ENCODE measurements at places on chromosomes 6 and 20.

DNA sequence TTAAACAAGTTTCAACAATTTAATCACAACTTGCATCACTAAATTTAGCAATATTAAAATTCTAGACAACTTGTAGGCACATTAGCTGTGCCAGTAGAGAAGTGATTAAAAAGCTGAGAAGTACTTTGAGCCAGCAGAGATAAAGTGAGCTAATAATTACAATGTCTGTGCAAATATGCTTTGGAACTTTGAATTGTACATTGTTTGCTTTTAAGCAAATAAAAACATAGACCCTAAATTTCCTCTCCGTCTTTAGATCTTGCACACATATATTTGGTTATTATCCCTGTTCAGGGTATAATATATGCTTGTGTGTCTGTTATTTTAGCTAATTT, 44.2 kb upstream of the DEFB112 start:
- DNase-seq, result no peak

DNA sequence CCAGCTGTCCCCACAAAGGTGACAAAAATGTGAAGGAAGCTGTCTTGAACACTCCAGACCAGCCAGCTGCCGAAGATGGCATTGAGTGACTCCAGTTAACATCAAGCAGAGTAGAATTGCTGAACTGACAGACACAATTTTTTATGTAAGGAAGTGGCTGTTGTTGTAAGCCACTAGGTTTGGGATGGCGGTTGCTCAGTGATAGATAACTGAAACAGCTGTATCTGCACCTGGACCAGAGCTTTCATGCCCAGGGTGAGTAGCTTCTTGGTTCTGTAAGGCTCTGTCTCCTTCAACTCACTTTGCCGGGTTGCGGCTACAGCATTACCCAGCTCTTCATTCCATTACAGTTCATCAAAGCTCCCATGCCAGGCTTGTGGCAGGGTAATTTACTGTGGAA, 49.7 kb upstream of the DDR1 start:
- no peak for DNase-seq

GRCh38 chr6:73236144-73236750, 11.0 kb upstream of the KHDC1L start:
- DNase-seq, result no peak

DNA sequence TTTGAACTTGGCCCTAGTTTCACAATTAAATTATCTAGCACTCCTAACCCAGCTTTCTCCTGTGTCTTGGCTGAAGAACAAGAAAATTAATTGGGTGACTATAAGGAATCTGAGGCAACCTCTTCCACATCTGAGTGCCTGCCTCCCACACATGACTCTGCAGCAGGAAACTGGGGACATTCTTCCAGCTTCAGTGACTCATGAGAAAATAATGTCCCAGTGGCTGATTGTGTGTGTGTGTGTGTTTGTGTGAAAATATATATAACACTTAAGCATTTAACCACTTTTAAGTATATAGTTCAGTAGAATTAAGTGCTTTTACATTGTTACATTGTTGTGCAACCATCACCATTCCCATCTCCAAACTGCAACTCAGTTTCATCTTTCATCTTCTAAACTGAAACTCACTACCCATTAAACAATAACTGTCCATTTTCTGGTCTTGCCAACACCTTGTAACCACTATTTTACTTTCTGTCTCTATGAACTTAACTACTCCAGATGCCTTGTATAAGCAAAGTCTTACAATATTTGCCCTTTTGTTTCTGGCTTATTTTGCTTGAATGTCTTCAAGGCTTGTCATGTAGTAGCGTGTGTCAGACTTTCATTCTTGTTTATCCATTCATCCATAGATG, 8.7 kb downstream of the TRIM38 start:
- no peak for DNase-seq

GRCh38 chr20:50285376-50286173, 94.9 kb downstream of the CEBPB start:
- no peak for DNase-seq

DNA sequence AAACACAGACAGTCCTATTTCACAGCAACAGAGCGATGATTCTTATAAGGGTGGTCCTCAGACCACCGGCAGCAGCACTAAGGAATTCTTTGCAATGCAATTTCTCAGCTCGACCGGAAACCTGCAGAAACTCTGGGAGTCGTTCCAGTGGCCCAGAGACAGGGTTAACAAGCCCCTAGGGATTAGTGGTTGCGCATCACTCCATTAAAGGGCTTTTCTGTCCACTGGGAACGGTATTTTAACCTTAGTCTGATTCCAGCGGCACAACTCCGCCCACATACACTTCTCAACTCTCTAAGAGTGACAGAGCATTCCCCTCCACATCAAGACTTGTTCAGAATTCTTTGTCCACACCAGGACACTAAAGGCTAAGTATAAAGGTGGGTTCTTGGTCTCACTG, 341.5 kb downstream of the TFAP2A start:
- DNase-seq, result no peak

DNA sequence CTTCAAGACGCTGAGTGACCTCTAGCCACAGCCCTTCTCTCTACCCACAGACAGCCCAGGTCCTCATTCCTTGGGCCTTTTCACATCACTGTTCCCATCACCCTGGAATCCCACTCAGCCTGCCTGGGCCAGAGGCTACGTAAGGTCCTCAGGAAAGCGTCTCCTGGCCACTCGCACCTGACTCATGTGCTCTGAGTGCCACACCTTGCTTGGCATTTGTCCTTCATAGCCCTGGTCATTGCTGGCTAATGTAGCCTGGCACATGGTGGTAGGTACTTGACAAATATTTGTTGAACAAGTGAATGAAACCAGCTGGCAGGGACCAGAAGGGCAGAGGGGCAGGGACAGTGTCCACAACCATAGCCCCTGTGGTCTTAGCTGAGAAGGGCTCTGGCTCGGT, 50.6 kb upstream of the FANCE start:
- DNase-seq, result no peak

DNA sequence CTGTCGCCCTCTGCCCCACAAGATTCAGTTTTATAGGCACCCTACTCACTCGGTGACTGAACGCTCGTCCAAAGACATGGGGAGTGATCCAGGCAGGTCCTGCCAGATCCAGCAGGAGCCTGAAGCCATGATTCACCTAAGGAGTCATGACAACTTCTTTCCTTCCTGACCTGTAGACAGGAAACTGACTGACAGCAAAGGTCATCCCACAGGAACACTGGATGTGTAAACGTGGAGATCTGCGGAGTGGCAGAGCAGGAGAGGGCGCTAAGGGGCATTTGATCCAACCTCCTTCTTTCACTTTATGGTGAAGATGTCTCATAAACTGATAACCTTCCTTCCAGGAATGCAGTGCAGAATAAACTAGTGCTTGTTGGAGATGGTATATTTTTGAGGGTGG, 192.2 kb downstream of the GJA10 start:
- DNase-seq, result no peak

DNA sequence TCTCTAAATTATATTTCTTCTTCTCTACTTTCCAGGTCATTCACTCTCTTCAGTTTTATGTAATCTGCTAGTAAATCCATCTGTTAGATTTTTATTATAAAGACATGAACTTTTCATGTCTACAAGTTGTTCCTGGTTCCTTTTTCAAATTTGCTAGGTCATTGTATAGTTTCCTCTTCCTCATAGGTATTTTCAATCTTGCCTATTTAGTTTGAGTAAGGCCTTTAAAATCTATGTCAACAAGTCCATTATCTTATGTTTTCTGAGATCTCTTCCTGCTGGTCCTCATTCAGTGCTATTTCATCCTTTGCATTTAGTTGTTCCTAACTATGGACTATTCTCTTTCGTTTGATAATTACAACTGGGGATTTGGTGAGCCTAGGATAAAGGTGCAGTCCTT, 11.0 kb downstream of the RRBP1 start:
- DNase-seq, result no peak

DNA sequence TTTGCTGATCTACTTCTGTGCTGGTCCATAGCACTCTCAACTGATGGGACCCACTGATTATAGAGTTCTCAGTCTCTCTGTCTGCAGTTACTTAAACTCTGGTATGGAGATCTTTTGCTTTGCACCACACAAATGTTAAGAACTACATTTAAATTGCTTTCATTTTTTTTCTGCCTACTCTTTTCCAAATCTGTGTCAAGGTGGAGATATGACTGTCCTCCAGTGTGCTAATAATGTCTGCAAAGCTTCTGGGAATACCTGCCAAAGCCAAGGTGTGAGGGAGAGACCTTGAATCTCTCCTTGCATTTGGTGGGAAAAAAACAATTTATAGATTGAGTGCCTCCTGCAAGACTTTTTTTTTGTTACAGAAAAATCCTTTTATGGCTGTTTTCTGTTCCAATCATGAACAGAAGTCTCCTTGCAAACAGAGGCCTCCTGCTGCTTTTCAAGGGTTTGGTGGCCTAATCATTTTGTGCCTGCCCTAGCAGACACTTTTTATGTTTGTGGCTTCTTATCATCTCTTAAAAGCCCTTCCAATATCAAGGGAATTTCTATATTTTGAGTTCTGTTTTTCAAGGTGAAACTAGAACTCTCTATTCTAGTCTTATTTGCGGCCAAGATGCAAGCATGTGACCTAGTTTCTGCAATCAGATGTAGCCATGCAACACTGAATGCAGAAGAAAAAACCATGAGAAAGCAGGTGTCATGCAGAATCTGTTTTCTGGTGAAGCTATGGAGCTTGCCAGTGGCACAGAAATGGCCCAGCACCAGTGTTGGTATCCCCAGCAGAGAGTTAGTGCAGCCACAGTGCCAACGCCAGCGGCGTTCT, 23.2 kb upstream of the AKIRIN2 start:
- DNase-seq, result no peak

- DNase-seq, result no peak
Measured at GRCh38 chr20:18567739-18568091, 483 bp downstream of the SMIM26 start.

DNA sequence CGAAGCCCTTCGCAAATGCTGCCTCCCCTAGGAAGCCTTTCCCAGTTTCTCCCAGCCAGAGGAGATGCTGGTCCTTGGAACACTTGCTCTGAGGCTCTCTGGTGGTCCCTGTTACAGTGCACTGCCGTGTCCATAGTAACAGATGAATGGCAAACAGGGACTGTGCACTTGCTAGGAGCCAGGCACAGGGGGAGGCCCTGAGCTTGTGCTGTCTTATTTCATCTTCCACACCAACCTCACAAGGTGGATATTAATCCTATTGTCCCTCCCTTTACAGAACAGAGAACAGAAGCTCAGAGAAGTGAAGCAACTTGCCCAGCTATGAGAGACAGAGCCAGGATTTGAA, 19.0 kb downstream of the SRC start:
- no peak for DNase-seq

GRCh38 chr20:49534255-49534712, 33.7 kb downstream of the PTGIS start:
- peak; percentile 48 for DNase-seq

DNA sequence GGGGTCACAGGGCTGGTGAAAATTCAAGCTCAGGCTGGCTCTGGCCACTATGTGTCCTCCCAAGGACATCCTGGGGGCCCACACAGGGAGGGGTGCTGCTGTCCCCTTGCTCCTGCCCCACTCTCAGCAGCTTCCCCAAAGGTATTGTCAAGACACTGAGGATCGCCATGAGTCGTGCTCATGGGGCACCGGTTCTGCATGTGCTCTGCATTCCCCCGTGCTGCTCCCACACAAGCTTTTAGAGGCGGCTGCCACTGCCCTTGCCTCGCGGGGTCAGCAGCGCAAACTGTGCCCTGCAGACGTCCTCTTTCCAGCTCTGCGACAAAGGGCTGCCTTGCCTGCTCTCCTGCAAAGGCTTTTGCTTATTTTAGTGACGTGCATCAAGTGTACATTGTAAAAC, 179.8 kb downstream of the ERMARD start:
- DNase-seq, result no peak

- DNase-seq, result no peak
Measured at GRCh38 chr20:37297066-37297736, 7.7 kb downstream of the MANBAL start.

DNA sequence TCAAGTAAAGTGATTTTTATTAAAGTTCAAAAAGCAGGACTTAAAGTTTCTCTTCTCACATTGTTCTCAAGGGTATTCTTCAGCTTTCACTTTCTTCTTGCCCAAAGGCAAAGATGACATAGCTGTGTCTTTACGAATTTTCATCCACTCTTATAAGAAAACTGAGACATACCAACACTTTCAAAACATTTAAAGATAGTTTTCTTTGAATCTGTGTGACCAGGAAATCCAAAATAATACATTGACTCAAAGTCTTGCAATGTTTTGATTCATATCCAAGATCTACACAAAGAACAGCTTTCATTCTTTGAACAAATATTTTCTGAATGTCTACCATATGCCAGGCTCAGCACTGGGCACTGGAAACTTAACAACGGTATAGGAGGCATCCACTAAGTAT, 117.9 kb downstream of the SIM1 start:
- DNase-seq, result no peak

- no peak for DNase-seq
Measured at GRCh38 chr20:25508083-25508770, 77.1 kb downstream of the NINL start.

DNA sequence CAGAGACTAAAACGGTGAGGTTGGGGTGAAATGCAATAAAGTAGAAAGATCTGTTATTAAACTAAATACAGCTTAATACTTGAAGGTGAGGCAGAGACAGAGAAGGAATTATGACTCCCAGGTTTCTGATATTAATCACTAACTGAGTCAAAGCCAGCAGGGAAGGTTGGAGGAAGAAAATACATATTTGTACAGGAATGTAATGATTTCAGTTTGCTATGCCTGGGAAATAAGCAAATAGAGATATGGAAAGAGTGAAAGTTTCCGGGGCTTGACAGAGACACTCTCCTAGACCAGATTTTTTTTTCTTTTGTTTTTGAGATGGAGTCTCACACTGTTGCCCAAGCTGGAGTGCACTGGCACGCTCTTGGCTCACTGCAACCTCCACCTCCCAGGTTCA, 76.8 kb downstream of the PTPRK start:
- no peak for DNase-seq

GRCh38 chr6:25655723-25656122, 3.7 kb downstream of the SCGN start:
- DNase-seq, result no peak

GRCh38 chr6:13671548-13672127, 40.0 kb downstream of the RANBP9 start:
- DNase-seq, result no peak

- DNase-seq, result peak; percentile 53
Measured at GRCh38 chr6:40308533-40309306, 278.4 kb downstream of the LRFN2 start.

Measured in stimulated activated CD4-positive, alpha-beta T cell treated with anti-CD3 and anti-CD28 coated beads, Interleukin-12 subunit alpha, Interleukin-12 subunit beta, amount 100 ng/mL, for 4 hours (primary cell).